ENCODE measurements at places on chromosomes 3 and 15.

DNA sequence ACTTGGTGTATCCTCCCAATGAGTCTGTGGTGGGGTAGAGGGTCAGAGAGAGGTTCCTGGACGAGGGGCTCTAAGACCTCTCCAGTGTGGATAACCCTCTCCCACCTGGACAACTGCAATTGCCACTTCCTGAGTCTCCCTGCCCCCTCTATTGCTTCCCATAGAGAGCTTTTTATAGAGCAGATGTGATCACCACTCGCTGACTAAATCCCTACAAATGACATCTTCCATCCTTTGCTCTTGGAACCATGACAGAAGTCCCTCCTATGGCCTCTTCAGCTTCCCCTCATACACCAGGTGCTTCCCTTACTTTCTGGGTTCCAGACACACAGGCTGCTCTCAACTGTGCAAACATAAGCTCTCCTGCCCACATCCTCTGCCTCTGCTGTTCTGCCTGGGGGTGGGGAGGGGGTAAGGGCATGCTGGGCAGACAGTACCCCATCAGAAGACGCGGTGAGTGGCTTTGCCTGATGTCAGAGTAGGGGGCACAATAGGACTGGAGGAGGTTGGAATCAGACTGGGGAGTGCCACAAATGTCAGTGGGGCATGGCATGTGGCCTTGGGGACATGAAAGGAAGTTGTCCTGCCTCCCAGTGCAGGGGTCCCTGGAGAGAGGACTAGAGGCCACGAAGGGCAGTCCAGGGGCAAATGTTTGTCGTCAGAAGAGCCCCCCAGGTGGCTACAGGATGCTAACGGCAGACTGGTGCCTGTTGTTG is 15.2 kb downstream of the ITIH3 start:
- no peak for DNase-seq

DNA sequence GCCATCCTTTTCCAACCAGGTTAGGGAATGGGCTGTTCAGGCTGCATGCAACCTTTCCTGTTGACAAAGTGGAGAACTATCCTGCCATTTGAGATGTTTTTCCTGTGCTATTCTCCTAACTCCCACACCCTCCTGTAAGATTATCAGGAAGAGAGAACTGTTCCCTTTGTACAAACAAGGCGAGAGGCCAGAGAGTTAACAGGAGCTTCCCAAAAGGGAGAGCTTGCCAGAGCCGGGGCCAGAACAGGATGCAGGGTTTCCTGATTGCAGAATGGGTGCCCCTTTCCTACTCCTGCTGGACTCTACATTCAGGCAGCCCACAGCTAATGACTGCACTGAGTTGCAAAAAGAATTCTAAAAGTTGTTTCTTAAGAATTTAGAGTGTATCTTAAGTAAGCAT is 17.1 kb downstream of the PML start:
- DNase-seq: no peak

GRCh38 chr15:92886042-92886537 is 14.0 kb upstream of the CHD2 start:
- no peak for DNase-seq

GRCh38 chr15:87461631-87462030 is 794.9 kb downstream of the NTRK3 start:
- DNase-seq: no peak

DNA sequence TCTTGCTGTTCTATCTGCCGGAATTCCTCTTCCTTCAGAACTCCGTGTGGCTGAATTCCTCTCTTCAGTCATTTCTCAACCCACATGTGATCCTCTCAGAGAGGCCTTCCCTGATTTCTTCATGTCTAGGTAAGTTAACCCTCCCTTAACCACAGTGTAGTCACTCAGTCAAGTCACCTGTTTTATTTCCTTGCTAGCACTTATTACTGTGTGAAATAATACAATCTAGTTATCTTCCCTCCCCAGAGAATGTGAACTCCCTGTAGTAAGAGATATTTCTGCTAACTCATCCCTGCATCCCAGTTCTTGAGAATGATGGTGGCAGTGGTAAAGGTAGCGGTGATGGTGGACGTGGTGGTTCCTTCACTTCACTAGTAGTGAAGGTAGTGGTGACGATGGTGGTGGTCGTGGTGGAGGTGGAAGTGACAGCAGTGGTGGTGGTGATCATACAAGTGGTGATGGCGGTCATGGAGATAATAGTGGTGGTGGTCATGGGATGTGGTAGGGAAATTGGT is 33.3 kb downstream of the COL6A5 start:
- no peak for DNase-seq

DNA sequence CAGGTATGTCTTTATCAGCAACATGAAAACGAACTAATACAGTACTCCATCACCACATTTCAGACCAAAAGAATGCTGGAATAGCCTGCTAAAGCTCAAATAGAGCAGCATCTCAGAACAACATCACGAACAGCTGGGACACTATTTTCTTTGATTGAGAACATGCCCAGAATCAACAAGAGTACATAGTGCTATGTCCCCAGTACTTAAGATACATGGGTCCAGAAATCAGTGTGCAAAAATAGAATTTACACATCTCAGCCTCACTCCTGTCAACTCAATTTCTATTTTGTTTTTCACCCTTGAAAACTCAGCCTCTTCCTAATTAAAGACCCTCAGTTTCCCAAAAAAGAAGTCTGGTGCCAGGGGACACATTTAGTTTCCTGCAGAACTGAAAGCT is 753.9 kb downstream of the AGBL1 start:
- no peak for DNase-seq

- DNase-seq: no peak
Observed at GRCh38 chr3:156892701-156893100, 66.5 kb downstream of the LEKR1 start.

- peak; percentile 32 for DNase-seq
Observed at GRCh38 chr3:74415731-74416130, 198.7 kb downstream of the CNTN3 start.

DNA sequence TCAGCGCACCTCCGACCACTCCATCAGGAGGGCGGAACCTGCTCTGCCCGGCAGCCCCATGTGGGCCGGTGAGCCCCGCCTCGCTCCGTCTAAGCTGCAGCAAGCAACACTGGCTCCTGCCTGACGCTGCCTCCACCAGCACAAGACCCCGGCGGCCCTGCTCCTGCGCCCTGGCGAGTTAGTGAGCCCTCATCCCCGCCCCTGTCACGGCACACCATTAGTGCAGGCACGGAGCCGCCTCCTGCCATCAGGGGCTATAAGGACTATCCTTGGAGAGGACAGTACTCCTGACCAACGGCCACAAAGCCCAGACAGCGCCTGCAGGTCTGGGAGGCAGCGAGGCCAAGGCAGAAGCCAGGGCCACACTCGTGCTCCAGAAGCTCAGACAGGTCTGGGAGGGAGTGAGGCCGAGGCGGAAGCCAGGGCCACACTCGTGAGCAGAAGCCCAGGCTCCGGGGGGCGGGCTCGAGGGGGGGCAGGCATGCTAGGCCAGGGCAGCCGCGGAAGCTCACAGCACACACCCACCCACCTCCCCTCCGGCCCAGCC is 39.4 kb downstream of the TNK2 start:
- no peak for DNase-seq

- DNase-seq: no peak
Observed at GRCh38 chr15:43266834-43267233, at the start of gene TGM5. TGM5 (minus strand) TSS chr15:43266928; CDS start chr15:43266849, 79 bp downstream.

GRCh38 chr3:172461530-172462138 is 13.4 kb upstream of the GHSR start:
- no peak for DNase-seq

DNA sequence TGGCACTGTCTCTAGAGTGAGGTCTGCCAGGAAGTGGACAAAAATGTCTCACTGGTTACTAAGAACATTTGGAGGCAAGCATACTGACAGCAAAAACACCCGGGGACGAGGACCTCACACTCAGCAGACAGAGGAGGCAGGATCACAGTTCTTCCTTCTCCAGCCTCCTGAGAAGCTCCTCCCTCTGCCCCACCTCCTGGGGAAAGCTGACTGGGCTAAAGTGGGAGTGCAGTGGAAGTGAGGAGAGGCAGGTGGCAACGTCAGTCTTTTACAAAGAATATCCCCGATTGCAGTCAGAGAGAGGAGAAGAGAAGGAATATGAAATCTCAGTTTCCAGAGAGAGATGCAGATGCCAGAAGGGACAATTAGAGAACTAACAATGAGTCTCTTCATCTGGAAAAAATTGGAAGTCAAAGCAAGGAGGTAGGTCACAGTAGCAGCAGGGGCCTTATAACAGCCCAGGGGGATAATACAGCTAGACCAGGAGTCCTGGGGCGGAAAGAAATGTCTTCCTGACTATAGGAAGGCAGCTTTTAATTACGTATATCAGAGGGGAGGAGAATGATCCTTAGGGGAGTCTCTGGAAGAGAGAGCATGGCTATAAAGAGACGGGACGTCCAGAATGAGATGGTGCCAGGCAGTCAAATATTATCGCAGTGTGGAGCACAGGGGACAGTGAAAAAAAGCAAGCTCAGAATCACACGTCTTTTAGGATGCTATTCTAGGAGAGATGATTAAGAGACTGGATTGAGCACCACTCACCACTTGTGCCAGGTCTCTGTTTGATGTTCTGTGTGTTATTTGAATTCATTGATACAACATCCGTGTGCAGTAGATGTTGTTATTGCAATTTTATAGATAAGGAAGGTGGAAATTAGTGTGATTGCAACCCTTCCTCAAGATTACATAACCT is 47.2 kb downstream of the LEO1 start:
- DNase-seq: peak; percentile 38

GRCh38 chr3:129352045-129352444 is 73.4 kb downstream of the HMCES start:
- DNase-seq: peak; percentile 47

- no peak for DNase-seq
Observed at GRCh38 chr3:59877263-59878037, 827.6 kb upstream of the CFAP20DC start.

- no peak for DNase-seq
Observed at GRCh38 chr3:114887806-114888205, 259.3 kb downstream of the ZBTB20 start.

GRCh38 chr3:106176734-106177133 is 307.9 kb upstream of the CBLB start:
- DNase-seq: no peak

DNA sequence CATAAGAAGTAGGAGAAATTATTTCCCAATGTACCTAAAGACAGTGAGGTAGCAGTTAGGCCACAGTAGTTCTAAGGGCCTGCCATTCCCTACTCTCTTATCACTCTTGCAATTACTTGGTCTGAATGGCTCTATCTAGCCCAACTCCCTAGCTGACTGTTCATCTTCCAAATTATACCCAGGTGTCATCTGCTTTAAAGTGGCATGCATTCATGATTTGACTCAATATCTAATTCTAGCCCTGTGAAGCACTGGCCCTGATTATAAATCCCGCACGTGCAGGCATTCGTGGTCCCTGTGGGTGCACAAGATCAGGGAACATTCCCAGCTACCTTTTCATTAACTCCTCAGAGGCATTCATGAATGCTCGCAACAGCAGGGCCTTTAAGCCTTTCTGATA is 43.1 kb upstream of the ZNF774 start:
- no peak for DNase-seq

DNA sequence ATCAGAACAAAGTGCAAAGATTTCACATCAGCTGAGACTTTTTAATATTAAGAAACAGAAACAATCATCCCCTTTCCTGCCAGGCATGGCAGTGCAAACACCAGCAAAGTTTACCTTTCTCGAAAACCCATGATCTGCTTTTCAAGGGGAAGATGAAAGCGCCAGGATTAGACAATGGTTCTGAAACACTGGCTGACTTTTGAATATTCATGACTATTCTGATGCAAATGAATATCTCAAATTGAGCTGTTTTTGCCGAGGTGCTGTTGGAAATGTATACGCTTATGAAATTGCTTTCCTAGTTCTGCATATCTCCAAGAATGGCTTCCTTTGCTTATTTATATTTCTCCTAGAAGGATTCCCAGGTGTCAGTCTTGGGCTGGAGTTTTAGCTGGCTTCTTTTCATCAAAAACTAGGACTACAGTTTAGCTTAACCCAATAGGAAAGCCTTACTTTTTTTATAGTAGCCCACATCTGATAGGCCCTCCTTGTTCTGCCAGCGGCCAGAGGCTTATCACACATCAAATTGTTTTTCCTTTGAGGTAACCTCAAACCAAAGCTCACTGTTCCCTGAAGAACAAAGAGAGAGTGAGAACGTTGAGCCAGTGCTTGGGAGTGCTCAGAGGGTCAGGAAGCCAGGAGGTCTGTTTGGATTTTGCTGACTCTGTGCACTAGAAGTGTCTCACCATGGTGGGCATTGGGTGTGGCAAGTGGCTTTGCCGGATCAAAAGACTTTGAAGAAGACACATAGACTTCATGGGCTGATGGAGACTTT is 74.0 kb upstream of the PLCL2 start:
- DNase-seq: no peak

DNA sequence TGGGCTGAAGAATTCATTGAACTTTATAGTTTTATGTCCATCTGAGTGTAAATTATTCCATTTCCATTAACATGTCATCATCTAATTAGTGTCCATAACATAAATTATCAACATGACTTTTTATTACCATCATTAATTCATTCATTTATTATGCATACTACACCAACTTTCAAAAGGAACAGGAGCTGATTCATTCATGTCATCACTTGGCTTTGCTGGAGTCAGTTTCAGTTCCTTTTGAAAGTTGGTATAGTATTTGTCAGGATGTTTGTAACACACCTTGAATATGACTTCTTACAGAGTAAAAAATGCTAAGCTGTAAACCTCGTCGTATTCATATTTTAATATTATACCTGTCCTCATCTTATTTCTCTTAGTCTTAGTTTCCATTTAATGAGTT is 298.0 kb upstream of the RBMS3 start:
- no peak for DNase-seq

DNA sequence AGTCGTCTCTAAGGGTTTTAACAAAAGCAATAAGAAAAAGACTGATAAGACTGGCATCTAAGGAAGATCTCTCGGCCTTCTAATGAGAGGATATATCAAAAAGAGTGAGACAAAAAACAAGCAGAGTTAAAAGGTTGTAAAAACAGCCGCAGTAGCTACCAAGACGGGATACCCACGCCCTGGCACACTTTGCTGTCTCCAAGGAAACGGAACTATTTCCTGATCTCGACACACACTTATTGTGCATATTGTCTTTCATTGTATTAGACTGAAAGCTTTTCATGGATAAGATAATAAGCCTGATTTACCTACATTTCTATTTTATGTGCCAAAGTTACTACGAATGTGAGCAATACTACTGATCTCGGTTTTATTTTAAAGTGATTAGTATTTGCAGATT is 161.5 kb upstream of the MCTP2 start:
- DNase-seq: no peak

All from WTC11 (cell line).